Heart right ventricle (tissue), 16 donors: ENCODE measurements at places on chromosomes 16 and 17. TPM values are rescaled to one million over a fixed set of nuclear protein-coding genes. Genes with fewer than 3 reads are reported as not detected.
A peak's percentile ranks its signal among the peaks of the same experiment; 100 is the strongest.

DNA sequence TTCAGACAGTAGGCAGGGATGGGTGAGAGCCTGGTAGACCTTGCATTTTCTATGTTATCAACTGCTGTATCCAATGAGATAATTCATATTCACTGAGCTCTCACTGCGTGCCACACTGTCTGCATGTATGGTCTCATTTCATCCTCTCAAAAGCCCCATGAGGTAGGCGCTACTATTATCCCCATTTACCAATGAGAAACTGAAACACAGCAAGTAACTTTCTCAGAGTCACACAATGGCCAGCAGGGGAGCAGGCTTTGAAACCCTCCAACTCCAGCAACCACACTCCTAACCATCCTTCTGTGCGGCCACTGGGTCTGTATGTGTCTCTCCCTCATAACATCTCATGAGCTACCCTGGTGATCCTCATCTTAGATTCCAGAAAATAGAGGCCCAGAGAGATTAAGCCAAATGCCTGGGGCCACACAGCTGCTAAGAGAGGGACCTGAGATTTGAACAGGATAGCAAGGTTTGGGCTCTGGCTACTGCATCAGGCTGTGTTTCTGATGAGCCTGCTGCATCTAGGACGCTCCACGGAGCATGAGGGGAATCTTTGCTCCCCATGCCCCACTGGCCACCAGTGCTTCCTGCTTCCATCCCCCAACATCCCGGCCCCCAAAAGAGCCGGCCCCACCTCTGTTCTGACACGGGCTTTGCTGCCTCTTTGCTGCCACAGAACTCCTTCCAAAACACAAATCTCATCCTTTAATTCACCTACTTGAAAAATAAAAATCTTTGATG lies 3.2 kb downstream of the CCR7 start:
- peaks cover 35% of the 10 kb centered on the region for H3K4me1 ChIP-seq
- no peak overlapping the region for H3K4me3 ChIP-seq
- no peaks in the 10 kb centered on the region for H3K36me3 ChIP-seq
- no peaks in the 10 kb centered on the region for H3K27me3 ChIP-seq
- DNase-seq = no peak

GRCh38 chr17:17590883-17591354 lies 589 bp downstream of the PEMT start:
- H3K4me3 ChIP-seq = peak overlapping the region; percentile 81
- H3K4me1 ChIP-seq = peaks cover 25% of the 10 kb centered on the region
- no peak for DNase-seq
- H3K27me3 ChIP-seq = no peaks in the 10 kb centered on the region

GRCh38 chr16:74501484-74502478 lies 80.5 kb upstream of the CLEC18B start:
- H3K27me3 ChIP-seq = no peaks in the 10 kb centered on the region
- H3K4me3 ChIP-seq = no peak overlapping the region
- DNase-seq = no peak
- H3K36me3 ChIP-seq = no peaks in the 10 kb centered on the region
- no peaks in the 10 kb centered on the region for H3K4me1 ChIP-seq

DNA sequence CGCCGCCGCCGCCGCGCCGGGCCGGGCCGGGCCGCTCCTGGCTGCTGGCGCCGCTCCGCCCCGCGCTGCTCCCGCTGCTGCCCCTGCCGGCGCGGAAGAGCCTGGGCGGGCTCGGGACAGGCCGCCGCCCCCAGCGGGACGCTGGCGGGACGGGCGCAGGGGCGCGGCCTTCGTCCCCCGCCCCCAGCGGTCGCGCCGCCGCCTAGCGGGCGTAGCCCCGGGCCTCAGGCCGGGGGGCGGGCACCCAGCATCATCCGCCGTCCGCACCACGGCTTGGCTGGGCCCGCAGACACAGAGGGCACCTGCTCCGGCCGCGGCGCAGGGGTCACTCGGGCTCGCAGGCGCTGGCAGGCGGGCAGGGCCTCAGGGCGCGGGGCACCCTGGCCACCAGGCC lies at the start of gene AMFR:
Gene AMFR (minus strand): TSS at position 107 of the 394 bp plus-strand sequence. CDS start 218 bp downstream, outside the sequence.
- peak; percentile 76 for DNase-seq
- peak within 1 kb of the TSS; percentile 91 for H3K27ac ChIP-seq
- peak within 1 kb of the TSS; percentile 79 for H3K4me3 ChIP-seq
- H3K4me1 ChIP-seq = peaks cover 3% of the 10 kb centered on the region

DNA sequence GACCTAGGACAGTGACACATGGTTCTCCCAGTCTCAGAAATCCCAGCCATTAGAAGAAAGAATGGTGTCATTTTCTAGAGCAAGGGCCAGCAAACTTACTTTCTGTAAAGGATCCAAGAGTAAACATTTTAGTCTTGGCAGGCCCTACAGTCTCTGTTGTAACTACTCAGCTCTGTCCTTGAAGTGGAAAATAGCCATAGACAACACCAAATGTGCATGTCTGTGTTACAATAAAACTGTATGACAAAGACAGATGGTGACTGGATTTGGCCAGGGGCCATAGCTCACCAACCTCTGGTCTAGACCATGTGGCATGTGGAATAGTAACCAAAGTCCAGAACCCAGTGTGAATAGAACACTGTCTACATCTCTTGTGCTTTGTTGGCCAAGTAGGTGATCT lies 286.5 kb downstream of the HS3ST4 start:
- no peaks in the 10 kb centered on the region for H3K36me3 ChIP-seq
- H3K27me3 ChIP-seq = no peaks in the 10 kb centered on the region
- H3K4me3 ChIP-seq = no peak overlapping the region
- no peaks in the 10 kb centered on the region for H3K4me1 ChIP-seq

Gene RAC3
- 0.82 TPM for total RNA-seq

GRCh38 chr17:44865931-44866330 lies 18.2 kb downstream of the HIGD1B start:
- peaks cover 11% of the 10 kb centered on the region for H3K4me1 ChIP-seq
- H3K27me3 ChIP-seq = no peaks in the 10 kb centered on the region
- H3K27ac ChIP-seq = no peak overlapping the region
- no peak for DNase-seq
- peaks cover 46% of the 10 kb centered on the region for H3K36me3 ChIP-seq

DNA sequence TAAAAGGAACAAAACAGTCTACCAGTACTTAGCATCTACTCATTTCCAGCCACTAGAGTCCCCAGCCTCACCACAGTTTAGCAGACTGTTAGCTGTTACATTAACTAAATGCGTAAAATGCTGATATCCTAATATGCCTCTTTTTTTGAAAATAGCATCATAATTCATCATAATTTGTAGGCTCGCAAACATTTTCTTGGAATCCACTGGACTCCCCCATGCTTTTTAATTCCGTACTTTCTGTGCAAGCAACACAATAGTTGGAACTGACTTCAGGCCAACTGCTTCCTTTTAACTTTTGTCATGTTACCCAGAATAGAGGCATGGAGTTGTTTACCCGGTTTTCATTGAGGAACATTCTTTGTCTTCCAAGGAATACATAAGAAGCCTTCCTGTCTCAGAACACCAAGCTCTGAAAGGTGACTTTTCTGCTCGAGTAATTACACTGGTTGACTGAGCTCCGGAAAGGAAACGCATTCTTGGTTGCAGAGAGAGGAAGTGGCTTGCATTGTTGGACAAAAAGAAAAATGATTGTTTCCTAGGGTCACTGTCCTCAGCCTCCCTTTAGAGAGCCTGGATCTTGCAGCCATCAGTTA lies 30.9 kb upstream of the SEC14L1 start:
- no peaks in the 10 kb centered on the region for H3K27me3 ChIP-seq
- no peak overlapping the region for H3K4me3 ChIP-seq
- no peaks in the 10 kb centered on the region for H3K36me3 ChIP-seq
- peaks cover 11% of the 10 kb centered on the region for H3K4me1 ChIP-seq
- DNase-seq = peak; percentile 57
- H3K27ac ChIP-seq = peak overlapping the region; percentile 90

GRCh38 chr16:15810411-15810810 lies 46.4 kb downstream of the MYH11 start:
- peaks cover 26% of the 10 kb centered on the region for H3K4me1 ChIP-seq
- DNase-seq = no peak
- peaks cover 26% of the 10 kb centered on the region for H3K27me3 ChIP-seq
- no peak overlapping the region for H3K27ac ChIP-seq
- no peaks in the 10 kb centered on the region for H3K36me3 ChIP-seq
- H3K4me3 ChIP-seq = no peak overlapping the region

DNA sequence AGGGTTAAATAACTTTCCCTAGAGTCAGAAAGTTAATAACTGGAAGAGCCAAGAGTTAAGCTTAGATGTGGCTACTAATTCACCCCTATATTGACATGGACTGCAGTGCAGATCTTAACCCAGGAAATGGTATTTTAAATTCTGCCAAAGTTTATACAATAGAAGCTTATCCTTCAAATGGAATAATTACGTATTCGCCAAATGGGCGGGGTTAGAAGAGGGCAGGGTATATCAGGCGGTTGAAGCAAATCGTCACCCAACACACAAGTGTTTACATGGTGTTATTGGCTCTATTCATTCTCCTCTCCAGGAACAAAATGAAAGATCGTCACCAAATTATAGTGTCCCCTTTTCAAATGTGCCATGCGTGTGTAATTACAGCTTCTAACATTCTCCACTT lies 182.7 kb downstream of the PRKCB start:
- no peak overlapping the region for H3K4me3 ChIP-seq
- H3K27ac ChIP-seq = no peak overlapping the region
- no peak for DNase-seq
- H3K36me3 ChIP-seq = no peaks in the 10 kb centered on the region
- no peaks in the 10 kb centered on the region for H3K4me1 ChIP-seq

DNA sequence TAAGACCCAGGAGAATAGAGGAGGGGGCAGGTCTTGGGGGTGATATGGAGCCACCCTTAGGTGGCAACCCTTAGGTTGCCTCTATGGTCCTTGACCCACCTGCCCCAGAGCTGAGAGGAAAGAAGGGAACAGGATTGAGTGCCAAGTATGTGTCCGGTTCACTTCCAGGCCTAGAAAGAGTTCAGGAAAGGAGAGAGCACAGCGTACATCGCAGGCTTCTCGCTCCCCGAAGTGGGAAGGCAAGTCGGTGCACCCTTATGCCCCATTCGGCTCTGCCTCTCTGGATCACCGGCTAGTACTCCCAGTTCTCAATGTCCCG lies 631 bp downstream of the SP6 start:
- H3K36me3 ChIP-seq = no peaks in the 10 kb centered on the region
- H3K27ac ChIP-seq = no peak overlapping the region
- peaks cover 12% of the 10 kb centered on the region for H3K4me1 ChIP-seq
- DNase-seq = no peak
- peak overlapping the region; percentile 26 for H3K4me3 ChIP-seq
- H3K27me3 ChIP-seq = peaks cover 85% of the 10 kb centered on the region

Gene RGS11
- total RNA-seq = 13.1 TPM
